ENCODE measurements at places on chromosomes 7 and 10.

DNA sequence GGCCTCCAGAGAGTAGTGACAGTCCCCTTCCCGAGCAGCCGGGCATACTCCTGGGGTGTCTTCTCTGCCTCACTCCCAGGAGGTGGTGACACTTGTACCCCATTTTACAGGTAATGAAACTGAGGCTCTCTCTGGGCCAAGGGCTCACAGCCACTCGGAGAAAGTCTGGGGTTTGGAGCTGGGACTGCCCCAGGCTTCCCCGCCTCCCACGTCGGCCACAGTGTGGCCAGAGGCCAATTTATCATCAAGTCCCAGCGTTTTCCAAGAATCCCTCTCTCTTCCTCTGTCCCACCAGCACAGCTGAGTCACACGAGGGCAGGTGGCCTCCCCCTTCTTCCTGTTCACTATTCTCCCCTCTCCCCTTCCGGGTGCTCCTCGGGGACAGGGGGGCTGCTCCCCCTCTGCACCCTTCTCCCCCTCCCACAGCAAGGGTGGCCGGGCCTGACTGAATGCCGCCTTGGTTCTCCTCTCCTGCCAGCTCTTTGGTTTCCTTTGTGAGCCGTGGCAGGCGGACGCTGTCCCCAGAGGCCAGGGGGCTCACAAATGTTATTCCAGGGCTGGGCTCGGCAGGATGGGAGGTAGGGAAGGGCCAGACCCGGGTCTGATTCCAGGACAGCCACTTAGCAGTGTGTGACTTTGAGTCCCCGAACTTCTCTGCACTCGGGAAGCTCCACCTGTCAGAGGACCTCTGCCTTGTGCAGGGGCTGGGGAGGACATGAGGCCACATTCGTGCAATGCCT is 17.7 kb downstream of the CLIP2 start:
- no peak for DNase-seq

DNA sequence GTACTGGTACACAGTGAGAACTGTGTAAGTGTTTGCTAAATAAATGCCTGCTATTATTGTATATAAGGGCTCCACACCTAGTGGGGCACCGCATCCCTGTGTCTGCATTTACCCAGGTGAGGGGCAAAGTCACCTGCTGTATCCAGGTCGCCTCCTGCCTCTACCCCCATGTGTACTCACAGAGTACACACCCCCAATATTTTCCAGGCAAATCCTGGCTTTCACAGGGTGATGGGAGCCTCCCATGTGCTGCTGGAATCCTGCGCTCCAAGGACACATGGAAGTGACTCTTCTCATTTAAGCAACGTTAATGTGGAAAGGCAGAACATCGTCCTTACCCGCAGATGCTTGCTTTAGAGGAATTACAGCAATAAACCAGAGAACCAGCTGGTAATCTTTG is 48.2 kb downstream of the ARHGAP22 start:
- DNase-seq = no peak

DNA sequence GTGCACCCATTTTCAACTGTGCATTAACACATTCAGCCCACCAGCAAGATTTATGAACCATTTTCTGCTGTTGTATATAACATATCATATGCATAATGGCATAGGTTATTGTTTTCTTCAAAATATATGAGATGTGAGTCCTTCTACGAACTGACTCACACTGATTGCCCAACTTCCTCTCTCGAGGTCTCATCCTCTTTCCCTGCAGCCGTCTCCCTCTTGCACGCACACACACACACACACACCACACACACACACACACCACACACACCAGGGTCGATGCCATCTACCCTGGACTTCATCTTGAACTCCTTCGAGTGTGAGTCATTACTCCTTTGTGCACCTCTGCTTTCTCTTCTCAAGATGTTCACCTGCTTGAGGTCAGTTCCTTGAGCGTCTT is 36.7 kb downstream of the EGFR start:
- DNase-seq = no peak

GRCh38 chr7:6577369-6578113 is at the start of gene ZDHHC4:
TSS of gene ZDHHC4 (plus strand) at chr7:6577454. CDS start at chr7:6580562, 3,108 bp downstream.
- no peak for DNase-seq

- DNase-seq = no peak
Measured at GRCh38 chr10:16681521-16681920, 135.7 kb downstream of the RSU1 start.

- DNase-seq = no peak
Measured at GRCh38 chr10:110664483-110665420, 20.6 kb downstream of the RBM20 start.

DNA sequence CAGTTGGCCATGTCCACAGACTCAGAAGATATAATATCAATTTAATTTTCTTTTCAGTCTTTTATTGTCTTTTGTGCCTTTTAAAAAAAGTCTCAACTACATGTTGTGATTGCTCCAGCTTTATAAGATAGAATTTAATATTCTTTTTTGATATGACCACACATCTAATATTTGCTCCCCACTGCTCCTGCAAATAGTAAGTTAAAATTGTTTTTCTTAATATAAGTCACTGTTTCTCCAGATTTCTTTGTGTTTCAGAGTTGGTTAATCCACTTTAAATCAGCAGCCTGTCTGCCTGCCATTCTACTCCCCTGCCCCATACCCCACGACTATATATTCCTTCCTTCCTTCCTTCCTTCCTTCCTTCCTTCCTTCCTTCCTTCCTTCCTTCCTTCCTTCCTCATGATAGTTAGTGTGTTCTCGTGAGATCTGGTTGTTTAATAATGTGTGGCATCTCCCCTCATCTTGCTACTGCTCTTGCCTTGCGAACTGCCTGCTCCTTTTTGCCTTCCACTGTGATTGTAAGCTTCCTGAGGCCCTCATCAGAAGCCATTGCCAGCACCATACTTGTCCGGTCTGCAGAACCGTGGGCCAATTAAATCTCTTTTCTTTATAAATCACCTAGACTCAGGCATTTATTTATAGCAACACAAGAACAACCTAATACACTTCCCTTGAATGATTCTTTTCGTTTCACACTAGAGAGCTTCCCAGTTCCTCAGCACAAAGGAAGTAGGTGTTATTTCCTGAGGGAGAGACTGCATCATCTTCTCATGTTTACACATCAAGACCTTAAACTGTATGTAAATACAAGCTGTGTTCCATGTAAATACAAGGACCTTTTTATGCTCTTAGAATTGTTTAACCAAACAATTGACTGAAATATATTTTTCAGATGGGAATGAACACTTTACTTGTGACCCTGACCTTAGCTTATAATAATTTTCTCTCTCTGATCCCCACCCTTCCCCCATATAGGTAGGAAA is 24.5 kb downstream of the TAS2R16 start:
- DNase-seq = no peak

DNA sequence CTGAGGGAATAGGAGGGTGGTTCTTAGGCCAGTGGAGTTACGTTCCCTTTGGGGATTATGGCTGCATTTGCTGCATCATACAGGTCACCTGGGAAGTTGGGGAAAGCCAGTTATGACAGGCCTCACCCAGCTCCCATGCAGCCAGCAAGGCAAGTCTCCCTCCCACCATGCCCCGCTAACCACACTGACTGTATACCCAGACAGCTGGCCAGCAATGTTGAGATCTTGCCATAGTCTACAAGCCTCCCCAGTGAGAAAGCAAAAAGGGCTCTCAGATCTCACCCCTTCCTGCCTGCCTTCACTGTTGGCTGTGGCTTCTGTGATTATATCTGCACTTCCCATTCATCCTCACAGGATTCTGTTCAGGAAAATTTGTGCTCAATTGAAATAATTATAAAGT is 133.3 kb upstream of the HGF start:
- no peak for DNase-seq

GRCh38 chr7:78280276-78280675 is 481.7 kb downstream of the PHTF2 start:
- no peak for DNase-seq

GRCh38 chr7:96531331-96531730 is 178.3 kb downstream of the SEM1 start:
- no peak for DNase-seq

- no peak for DNase-seq
Measured at GRCh38 chr10:4650582-4650981, 175.4 kb upstream of the AKR1E2 start.

DNA sequence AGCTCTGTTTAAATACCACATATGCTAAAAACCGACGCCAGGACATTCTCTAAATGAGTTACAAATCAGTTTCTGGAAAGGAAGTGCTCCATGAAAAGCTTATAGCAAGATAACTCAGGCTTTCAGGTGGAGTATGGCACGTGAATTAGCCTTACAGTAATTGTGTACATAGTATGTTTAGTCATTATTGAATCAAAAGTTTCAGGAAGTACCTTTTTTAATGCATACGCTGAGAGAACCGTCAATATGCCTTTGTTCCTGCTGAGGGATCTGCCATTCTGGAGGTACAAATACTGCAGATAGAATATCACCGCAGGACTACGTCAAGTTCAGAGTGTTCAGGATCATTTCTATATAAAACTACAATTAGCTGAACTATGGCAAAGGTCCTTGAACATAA is 45.7 kb downstream of the ANKMY2 start:
- DNase-seq = no peak

GRCh38 chr7:139450851-139451250 is 32.6 kb downstream of the KLRG2 start:
- no peak for DNase-seq

DNA sequence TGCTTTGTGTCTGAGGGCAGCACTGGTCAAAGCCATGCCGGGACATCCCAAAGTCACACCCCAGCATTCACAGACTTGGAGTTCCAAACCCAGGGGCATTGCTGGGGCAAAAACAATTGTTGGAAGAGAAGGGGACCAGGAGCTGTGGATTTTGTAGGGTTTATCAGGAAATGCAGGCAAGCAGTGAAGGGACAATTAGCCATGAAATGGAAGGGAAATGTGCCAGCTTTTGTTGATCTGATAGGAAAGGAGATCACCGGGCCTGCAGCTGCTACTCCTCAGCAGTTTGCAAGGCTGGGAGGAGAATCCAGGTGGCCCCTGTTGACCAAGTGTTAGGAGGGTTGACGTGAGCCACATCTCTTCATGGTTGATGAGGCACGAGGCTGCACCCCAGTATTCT is 2.5 kb upstream of the BRI3 start:
- DNase-seq = no peak

GRCh38 chr10:133187906-133188681 is 28.1 kb downstream of the KNDC1 start:
- DNase-seq = no peak

GRCh38 chr10:129041916-129042315 is 425.1 kb upstream of the MGMT start:
- no peak for DNase-seq
